ENCODE measurements at places on chromosomes 3 and 15.
A peak's percentile ranks its signal among the peaks of the same experiment; 100 is the strongest.

GRCh38 chr3:114645392-114645791 is 351.6 kb downstream of the TIGIT start:
- DNase-seq: no peak

DNA sequence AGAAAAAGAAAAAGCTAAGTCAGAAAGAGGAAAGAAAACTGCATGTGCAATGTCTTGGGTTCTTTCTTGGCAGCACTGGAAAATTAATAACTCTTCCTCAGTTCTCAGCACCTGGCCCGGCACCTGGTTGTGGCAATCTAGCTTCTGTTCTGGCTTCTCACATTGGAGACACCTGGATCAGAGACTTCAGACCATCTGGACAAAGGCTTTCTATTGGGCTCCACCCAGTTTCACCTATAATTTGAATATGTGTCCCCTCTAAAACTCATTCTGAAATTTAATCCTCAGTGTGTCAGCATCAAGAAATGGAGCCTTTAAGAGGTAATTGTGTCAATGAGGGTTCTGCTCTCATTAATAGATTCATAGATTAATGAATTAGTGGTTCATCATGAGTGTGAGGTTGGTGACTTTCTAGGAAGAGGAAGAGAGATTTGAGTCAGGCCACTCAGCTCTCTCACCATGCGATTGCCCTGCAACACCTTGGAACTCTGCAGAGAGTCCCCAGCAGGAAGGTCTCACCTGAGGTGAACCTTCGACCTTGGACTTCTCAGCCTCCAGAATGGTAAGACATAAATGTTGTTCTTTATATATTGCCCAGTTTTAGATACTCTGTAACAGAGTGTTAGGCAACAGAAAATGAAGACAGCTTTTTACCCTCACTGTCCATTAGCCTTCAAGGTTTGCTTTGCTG is 679.9 kb downstream of the NTRK3 start:
- no peak for DNase-seq

DNA sequence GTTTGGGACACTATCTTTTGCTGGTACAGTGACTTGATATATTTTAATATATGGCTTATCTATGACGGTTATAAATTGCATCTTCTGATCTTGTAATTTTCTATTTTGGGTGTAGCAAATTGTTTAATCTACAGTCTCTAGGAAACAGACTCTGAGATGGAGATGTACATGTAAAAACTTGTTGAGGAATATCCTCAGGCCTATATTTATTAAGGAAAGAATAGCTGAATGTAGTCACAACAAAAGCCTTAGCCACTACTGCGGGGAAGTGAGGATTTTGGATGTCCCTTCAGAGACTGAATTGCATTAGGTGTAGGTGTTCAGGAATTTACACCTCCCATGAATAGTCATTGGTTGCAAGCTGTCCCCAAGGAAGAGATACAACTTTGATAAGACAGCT is 13.8 kb upstream of the OR5K3 start:
- DNase-seq: no peak

- no peak for DNase-seq
Observed at GRCh38 chr3:149333176-149333859, at the start of gene TM4SF18. Gene TM4SF18, minus strand, starts transcription at chr3:149333636. Its CDS starts 254 bp downstream, at chr3:149333382.

DNA sequence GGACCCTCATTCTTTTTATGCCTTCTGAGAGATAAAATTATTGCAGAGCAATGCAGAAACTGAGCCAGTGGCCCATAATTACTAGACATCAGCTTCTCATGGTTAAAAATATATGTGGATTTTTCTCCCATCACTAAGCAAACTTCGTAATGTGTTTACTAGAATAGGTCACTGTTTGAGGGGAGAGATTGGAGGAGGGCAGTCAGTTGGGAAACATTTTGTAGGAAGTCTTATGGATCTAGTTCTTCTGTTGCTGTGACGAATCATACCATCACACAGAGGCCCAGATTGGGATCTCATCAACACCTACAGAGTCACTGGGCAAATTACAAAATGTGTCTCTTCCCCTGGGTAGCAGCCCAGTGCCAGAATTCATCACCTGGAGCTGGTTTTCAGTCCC is 81.4 kb downstream of the PDE8A start:
- no peak for DNase-seq

- no peak for DNase-seq
Observed at GRCh38 chr3:187222801-187223200, 25.5 kb downstream of the RTP1 start.

DNA sequence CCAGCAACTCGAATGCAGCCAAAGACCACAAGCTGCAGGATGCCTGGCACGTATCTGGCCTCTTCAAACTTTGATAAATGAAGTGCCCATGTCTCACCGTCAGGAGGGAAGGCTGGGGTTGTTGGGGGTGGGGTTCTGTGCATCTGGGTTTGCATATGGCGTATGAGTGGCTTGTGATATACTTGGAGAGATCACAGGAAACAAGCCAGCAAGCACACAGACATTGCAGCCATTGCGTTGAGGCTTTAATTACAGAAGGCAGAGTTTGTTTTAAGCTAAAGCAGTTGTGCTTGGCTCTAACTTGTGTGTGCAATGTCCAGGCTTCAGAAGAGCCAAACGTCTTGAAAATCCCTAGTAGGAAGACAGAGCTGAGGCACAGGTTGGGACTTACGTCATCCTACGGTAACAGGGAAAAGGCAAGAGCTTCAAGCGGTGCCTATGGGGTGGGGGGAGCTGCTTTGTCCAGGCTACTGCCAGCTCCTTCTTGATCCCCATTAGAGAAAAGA is 109.2 kb downstream of the ASB7 start:
- DNase-seq: no peak

DNA sequence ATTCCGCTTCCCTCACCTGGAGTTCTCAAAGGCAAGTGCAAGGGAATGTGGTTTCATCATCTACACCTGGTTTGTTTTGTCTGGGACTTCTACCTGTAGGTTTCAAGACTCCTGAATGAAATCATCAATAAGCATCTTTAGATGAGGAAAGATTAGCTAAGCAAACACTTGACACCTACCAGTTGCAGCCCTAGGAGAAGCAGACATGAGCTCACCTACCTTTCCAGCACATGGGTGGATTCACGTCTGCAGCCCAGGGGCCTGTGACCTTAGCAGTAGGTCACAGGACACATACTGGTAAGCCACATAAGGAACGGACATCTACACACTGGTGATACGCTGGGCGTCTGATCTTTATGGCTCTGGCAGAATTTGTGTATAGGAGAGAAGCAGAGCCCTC is 26.7 kb downstream of the SLCO2A1 start:
- DNase-seq: no peak

DNA sequence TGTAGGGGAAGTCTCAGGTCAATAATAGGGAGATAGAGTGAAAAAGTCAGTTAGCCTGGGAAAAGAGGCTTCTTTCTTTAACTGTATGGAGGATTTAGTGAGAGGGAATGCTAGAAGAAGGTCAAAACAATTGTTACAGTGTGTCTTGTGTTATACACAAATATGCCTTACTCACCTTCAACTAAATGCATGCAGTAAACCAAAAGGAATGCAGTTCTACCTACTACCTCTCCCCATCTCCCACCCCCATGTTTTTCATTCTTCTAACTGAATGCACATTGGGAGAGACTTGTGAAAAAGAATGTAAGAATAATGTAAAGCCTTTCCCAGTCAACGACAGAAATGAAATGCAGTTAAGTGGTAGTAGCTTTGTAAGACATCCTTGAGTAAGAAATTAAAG is 33.8 kb downstream of the CCDC66 start:
- no peak for DNase-seq

- no peak for DNase-seq
Observed at GRCh38 chr15:99686290-99686689, 46.9 kb downstream of the LYSMD4 start.

DNA sequence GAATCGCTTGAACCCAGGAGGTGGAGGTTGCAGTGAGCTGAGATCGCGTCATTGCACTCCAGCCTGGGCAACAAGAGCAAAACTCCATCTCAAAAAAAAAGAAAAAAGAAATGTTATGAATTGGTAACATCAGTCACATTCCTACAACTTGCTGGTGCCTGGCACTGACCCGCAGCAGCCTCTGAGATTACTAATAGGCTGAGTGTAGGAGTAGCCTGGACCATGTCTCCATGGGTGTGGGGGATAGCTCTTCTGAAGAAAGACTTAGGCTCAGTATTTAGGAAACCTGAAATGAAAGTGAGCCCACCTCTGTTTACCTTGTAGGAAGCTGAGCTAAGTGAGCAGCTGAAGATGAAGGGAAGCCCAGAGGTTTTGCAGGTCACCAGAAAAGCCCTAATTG is 148.3 kb downstream of the LRRC28 start:
- DNase-seq: no peak

- DNase-seq: no peak
Observed at GRCh38 chr3:36765104-36765503, 751 bp upstream of the DCLK3 start.

GRCh38 chr15:84690342-84690741 is 25.6 kb downstream of the SEC11A start:
- no peak for DNase-seq

DNA sequence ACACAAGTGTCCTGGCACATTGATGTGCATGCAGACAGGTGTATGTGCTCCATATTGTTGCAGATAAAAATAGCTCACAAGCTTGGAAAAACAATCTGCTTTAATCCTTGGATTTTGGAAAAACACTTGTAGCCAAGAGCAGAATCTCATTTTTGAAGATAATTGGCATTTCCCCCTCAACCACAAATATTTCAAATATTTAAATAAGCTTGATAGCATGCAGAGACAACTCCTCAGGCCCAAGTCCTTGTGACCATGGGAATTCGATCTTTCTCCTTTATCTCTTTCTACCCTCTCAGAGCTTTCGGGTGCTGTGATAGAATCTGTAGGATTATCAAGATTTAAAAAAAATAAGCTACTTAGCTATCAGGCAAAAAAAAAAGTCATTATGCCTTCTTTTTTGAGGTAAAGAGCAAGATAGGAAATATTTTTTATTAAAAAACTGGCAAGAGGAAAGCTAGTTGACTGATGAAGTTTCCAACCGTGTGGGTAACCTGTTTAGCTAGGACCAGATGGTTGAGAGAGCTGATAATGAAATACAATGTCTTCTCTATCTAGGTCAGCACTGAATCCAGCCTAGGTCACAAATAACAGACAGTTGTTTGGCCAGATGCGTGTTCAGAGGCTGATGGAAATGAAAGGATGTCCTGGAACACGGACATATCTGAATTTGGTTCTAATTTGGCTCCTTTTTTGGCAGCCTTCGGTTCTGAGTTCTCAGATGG is 54.9 kb upstream of the SNRK start:
- no peak for DNase-seq

- no peak for DNase-seq
Observed at GRCh38 chr3:53554559-53555067, 60.2 kb downstream of the CACNA1D start.

GRCh38 chr15:71151081-71151480 is 35.8 kb downstream of the THSD4 start:
- DNase-seq: peak; percentile 6

- DNase-seq: no peak
Observed at GRCh38 chr15:63263519-63263918, 13.9 kb upstream of the APH1B start.

DNA sequence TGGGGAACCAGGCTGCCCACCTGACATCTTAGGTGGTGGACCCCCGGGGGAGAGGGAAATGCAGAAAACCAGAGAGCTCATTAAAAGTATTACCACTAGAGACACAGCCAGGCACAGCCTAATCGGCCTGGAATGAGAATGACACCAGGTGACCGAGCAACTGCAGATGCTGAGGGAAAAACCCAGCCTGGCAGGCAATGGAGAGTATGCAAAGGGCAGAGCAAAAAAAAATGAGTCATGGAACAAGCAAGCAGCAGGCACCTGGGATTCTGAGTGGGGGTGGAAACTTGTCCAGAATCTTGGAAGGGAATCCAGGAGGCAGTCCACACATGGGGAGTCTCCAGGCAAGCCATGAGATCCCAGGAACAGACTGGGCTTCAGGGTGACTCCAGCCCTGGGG is 183.7 kb upstream of the LRRN1 start:
- no peak for DNase-seq

DNA sequence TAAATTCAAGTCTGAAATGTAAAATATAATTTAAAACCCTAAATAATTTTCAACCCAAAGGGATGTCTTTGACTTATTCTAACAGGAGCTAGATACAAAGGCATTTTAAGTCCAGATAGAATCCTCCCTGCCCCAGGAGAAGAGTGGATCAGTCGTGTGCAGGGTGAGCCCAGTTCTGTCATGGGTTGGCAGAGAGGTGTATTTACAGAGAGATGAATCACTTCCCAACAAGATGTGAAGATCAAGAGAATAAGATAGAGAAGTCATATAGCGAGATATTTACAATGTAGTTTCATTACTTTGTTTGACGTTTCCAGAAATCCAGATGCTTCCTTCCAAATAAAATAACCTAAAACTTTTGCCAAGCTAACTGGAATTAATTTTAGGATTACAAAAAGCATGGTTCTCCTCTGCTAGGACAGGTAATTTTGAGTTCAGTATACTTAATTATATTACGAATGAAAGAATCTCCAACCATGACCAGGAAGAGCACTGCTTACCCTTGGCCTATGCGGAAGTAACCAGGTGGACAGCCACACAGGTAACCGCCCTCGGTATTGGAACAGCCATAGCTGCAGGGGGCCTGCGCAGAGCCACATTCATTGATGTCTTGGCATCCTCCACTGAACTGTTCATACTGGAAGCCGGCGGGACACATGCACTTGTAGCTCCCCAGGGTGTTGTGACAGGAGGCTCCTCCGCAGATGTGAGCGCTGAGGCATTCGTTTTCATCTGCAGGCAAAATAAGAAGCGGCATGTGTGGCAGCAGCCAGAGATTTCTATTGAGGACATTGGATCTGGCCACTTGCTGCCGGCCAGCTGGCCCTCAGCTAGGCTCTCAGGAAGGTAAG is 84.0 kb downstream of the DUT start:
- DNase-seq: no peak

GRCh38 chr3:107910713-107911259 is 180.0 kb downstream of the CD47 start:
- no peak for DNase-seq

- no peak for DNase-seq
Observed at GRCh38 chr3:62201438-62202035, 171.8 kb downstream of the FEZF2 start.

GRCh38 chr15:52749258-52749657 is 40.9 kb downstream of the ONECUT1 start:
- no peak for DNase-seq

GRCh38 chr3:55789516-55789915 is 302.4 kb upstream of the WNT5A start:
- no peak for DNase-seq

DNA sequence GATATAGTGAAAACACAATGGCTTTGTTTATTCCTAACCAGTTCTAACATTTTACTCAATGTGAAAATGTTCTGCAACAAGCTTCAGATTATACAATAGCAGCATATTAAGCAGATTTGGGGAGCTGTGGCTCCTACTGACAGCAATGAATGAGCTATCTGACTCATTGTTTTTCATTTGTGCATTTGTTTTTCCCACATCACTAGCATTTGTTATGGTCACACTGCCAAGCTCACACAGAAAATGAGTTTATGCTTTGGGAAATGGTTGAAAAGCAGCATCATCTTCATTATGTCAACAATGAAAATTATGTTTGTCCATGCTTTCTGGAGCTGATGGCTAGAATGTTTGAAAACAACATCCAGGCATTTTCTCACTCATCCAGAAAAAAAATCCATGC is 53.5 kb downstream of the ZPLD1 start:
- DNase-seq: no peak

All from amniotic stem cell (primary cell).